IMR-90 (cell line): ENCODE measurements at places on chromosomes 2 and 18.

- no peak for DNase-seq
Observed at GRCh38 chr2:208356846-208357574, 49.6 kb upstream of the PTH2R start.

- DNase-seq, result no peak
Observed at GRCh38 chr2:128726236-128726635, 407.6 kb upstream of the HS6ST1 start.

DNA sequence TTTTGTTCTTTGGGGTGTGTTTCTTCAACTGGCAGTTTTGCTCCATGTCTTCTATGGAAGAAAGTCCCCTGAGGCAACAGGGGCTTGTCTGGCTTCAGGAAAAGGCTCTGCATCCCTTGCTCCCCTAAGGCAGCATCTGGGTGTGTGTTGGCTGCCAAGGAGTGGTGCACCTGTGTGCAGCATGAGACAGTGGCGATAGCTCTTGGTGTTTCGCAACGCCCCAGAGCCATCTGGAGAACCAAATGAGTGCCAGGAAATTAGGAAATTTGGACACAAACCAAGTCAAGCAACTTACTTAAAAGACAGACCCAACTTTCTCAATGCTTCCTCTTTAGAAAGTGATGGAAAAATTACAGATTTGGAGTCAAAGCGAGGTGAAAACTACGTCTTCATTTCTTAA lies 1044.4 kb upstream of the CNTNAP5 start:
- no peak for DNase-seq

DNA sequence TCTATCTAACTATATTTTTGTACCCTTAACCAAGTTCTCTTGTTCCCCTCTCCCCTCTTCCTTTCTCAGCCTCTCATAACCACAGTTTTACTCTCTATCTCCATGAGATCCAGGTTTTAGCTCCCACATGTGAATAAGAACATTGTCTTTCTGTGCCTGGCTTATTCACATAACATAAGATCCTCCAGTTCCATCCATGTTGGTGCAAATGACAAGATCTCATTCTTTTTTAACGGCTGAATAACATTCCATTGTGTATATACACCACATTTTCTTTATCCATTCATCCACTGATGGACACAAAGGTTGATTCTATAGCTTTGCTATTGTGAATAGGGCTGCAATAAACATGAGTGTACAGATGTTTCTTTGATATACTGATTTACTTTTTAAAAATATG lies 83.9 kb upstream of the TMEM178A start:
- no peak for DNase-seq

- DNase-seq, result no peak
Observed at GRCh38 chr2:238915196-238915595, 67.3 kb downstream of the TWIST2 start.

DNA sequence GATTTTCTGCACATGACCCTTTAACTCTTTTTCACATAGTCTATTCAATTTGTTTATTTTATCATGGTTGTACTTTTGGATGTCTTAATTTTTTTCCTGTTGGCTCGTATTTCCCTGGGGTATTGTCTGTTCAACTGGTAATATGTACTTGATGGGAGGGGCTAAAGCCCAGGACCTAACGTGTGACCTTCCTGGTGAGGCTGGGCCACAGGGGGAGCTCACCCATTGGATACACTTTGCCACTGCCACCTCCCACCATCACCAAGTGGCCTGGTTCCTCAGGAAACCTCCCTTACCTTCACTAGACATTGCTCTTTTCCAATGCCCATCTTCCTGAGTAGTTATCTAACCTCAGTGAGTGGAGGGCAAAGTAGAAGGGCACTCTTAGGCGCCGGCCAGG lies 143.9 kb upstream of the LTBP1 start:
- no peak for DNase-seq

DNA sequence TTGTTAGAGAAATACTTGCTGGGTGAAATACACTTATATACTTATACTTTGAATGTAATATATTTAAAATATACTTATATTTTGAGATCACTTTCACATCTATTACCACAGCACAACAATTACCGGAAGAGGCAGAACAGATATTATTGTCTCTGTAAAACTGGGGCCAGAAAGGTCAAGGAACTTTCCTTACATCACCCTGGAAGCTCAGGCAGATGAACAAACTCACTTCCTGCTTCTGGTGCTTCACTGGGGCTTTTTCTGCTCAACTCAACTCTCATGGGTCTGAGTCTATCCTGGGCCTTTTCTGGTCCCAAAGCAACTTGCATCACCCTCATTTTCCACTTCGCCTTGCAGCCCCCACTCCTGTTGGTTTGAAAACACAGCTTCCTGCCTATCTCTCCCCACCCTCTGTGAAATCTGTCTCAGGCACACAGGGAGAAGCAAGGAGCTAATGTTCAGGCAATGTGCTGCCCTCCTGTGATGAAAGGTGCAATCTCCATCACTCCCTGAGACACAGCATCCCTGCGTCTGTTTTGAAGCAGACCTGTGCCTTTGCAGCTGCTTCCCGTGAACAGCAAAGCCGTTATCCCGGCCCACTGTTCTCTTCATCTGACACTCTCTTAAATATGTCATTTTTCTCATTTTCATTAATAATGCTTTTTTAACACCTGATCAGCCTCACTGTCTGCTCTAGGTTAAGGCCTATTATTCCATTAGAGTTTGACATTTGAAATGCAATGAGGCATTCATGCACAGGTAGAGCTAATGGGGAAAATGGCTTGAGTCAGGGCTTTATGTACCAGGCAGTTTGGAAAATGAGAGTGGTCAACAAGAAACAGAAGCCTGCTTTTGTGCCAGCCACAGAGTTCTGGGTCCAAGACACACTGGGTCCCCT lies 251.9 kb upstream of the CHAC2 start:
- peak; percentile 20 for DNase-seq

- DNase-seq, result no peak
Observed at GRCh38 chr2:33116799-33117198, 170.0 kb downstream of the LTBP1 start.

DNA sequence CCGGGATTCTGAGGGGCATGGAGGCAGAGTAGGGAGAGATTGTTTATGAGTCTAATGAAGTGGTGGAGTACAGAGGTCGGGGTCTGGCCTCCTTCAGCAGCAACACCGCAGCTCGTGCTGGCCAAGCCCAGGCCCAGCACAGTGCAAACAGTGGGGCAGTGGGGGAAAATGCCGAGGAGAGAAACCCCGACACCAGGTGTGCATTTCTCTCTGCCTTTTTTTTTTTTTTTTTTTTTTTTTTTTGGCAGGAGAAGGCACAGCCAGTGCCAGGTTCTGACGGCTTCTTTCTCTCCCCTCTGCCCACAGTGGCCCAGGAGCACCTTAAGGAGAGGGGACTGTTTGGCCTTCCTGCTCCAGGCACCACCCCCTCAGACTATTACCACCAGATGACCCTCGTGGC lies 219.3 kb downstream of the GLI2 start:
- no peak for DNase-seq

- no peak for DNase-seq
Observed at GRCh38 chr2:231523451-231524285, 6.6 kb downstream of the NMUR1 start.

DNA sequence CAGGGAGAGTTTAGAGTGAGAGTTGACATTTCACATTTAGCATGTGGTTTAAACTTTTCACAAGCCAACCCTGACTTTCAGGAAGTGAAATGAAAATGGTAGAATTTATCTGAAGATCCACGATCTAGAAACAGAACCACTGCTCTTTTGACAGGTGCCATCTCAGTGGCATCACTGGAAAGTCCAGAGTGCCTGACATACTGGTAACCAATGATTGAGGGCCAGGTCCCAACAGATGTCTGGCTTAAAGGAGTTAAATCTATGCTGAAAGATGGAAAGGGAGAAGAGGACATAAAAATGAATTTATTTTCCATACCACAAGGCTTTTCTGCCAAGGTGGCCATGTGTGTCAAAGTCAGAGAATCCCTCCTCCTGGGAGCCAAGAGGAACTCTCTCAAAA lies 2.7 kb downstream of the IL36G start:
- DNase-seq, result no peak

DNA sequence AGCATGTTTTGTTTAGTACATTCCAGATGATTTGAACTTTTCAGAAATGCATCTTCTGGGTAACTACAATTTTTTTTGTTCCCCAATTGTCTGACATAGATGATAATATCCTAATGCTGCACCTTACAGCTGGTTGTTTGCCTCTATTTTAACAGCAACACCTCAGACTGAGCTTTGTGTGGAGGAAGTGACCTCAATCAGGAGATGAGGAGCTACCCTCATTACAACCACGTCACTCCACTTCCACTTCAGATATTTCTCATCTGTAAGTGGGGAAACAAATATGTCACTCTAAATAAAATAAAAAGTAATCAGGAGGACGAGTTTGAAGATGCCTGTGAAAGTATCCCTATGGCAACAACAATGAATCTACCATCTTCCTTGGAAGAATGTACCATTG lies 12.1 kb upstream of the SRSF7 start:
- DNase-seq, result no peak

- DNase-seq, result peak; percentile 70
Observed at GRCh38 chr18:35117951-35118411, 76.8 kb downstream of the MAPRE2 start.

DNA sequence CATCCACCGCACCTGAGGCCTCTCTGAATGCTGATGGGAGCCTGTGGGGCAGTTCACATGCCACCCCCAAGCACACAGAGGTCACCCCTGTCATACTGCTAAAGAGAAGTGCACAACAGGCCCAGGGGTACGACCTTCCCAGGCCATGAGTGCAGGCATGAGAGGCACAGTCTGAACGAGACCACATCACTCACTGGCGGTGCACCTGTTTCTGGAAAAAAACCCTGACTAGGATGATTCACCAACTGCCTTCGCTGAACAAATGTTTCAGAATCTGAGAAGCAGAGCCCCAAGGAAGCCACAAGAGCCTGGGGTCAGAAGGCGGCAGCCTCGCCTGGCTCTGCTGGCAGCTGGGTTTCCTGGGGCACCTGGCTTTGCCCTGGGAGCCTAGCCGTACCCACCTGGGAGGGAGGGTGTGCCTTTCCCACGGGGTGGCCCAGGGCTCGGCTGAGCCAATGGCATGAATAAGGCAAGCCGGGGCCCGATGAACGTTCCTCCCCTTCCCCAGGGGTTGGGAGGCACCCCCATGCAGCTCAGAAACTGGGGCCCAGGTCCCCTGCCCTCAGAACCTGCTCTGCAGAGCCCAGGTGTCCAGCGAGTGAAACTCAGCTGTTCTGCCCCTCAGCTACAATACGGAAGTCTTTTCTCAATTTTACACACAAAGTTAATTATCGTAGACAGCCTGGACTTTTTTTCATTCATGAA lies 73.8 kb downstream of the HDAC4 start:
- peak; percentile 69 for DNase-seq

DNA sequence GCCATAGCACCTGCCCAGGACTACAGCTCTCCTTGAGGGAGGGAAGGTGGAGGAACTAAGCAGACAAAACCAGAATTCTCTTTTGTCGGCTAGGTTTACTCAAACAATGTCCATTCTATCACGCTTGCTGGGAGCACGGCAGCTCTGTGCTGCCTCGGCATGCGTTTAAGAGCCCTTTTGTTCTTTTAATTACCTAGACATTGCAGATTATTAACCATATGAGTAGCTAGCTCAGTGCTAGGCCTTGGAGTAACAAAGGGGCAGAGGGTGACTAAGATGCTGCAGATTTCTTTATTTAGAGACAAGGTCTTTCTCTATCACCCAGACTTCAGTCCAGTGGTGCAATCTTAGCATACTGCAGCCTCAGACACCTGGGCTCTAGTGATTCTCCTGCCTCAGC lies 11.1 kb downstream of the MSGN1 start:
- DNase-seq, result no peak

DNA sequence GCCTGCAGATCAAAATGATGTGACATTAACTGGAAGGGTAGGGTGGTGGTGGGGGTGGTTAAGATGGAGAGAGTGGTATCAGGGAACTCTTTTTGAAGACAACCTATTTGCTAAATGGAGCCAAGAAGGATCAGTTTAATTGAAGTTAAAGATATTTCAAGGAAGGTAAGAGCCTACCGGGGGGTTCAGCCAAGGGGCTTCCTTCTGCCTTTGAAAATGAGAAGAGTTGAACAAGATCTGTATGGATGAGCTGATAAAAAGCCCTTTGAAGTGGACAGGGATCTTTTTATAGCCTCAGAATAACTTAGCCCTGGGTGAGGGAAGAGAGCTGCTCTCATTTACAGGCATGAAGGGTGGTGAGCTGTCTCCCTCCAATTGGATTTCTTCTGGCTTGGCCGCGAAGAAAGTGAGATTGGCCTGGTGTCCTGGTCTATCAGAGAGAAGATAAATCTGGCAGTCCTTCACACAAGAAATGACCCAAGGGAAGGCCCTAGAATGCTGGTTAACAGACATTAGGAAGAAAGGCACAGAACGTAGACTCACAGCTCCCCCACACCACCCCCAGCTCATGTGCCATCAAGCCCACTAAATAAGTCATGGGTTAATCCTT lies 439.8 kb downstream of the TNS1 start:
- no peak for DNase-seq

DNA sequence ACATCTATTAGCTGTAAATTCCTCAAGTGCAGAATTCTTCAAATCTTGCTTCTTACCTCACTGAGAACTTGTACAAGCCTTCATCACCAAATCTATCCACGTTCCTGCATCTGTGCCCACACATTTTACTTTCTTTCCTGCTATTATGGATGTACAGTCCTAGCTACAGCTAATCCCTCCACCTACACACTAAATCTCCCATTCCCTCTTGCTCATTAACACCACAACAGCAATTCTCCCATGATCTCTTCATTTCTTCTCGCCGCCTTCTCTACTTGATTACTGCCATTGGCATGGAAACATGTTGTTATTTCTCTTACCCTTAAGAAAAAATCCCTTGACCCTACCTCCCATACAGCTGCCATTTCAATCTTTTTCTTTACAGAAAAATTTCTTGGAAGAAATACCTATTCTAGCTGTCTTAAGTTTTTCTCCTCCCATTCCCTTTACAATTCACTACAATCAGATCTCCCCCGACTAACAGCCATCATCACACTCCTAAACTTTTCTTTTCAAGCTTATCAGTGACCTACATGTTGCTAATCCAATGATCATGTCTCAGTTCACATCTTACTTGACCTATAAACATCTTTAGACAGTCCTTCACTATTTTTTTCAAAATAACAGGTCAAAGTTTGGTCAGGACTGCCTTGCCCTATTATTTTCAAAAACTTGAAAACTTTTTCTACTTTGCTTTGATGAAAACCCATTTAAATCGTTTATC lies 41.0 kb downstream of the ROCK2 start:
- DNase-seq, result no peak

- DNase-seq, result no peak
Observed at GRCh38 chr2:70985283-70985688, 6.9 kb downstream of the ANKRD53 start.

- no peak for DNase-seq
Observed at GRCh38 chr2:221133941-221134340, 438.2 kb downstream of the EPHA4 start.

GRCh38 chr2:144461308-144461766 lies 58.6 kb downstream of the ZEB2 start:
- DNase-seq, result peak; percentile 86

GRCh38 chr2:151996243-151997003 lies 102.4 kb downstream of the CACNB4 start:
- no peak for DNase-seq

DNA sequence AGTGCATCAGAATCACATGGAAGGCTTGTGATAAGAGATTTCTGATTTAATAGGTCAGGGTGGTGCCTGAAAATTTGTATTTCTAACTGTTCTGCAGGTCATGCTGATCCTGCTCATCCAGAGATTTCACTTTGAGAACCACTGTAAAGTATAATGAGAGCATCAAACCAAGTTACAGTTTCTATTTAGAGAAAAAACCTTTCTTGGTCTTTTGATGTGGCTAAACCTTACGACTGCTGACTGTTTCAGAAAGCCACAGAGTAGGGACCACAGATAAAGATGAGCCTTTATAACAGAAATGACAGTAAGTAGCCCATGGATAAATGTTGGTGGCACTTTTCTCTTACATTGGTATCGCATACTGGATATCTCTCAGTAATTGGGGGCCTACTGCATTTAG lies 109.4 kb upstream of the FANCL start:
- no peak for DNase-seq
